ENCODE measurements at places on chromosomes 12 and 14. TPM values are rescaled to one million over a fixed set of nuclear protein-coding genes. Genes with fewer than 3 reads are reported as not detected.

The TAS2R8 gene
- not detected for total RNA-seq

DNA sequence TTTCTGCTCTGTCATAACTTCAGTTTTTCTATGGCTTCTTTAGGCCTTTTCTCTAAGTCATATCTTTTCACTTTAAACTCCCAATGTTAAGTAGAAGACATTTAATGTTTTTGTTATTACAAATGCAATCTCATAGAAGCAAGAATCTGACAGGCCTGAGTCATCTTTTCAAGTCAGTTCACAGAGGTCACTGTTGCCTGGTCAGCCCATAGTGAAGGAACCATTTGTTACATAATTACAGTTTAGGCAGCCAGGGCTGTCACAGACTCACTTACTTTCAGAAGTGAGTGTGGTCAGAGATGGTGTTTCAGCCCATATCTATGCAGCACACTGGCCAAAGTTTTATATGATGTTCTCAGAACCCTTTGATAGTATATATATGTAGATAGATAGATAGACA is 46.5 kb downstream of the CCER1 start:
- H3K36me3 ChIP-seq: no peaks in the 10 kb centered on the region
- no peaks in the 10 kb centered on the region for H3K4me1 ChIP-seq
- no peak for DNase-seq
- H3K27ac ChIP-seq: no peak overlapping the region
- H3K27me3 ChIP-seq: peaks cover 2% of the 10 kb centered on the region

DNA sequence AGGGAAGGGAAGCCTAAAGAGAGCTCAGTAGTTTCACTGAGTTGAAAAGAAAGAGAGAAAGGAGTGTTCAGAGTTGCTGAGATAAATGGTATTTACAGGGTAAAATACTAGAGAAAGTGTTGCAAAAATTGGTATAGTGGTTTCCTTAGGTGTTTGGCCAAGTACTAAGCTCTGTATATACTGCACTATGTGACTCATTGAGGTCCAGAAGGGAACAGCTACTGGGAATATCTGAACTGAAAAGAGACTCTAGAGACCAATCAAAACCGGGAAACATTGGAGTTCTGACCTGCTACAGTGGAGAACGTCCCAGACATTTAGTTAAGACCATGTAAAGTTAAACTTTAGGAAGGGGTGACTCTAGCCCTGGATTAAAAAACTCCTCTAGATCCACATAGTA is 42.7 kb upstream of the ALX1 start:
- no peaks in the 10 kb centered on the region for H3K4me1 ChIP-seq
- DNase-seq: no peak
- no peaks in the 10 kb centered on the region for H3K27me3 ChIP-seq
- no peak overlapping the region for H3K4me3 ChIP-seq
- no peaks in the 10 kb centered on the region for H3K36me3 ChIP-seq

The RHOJ gene
- not detected for total RNA-seq

GRCh38 chr14:53011053-53011462 is 60.2 kb upstream of the FERMT2 start:
- H3K4me3 ChIP-seq: no peak overlapping the region
- H3K36me3 ChIP-seq: no peaks in the 10 kb centered on the region
- no peak for DNase-seq

The LBHD2 gene
- total RNA-seq: not detected

The CLEC4E gene
- total RNA-seq: not detected

DNA sequence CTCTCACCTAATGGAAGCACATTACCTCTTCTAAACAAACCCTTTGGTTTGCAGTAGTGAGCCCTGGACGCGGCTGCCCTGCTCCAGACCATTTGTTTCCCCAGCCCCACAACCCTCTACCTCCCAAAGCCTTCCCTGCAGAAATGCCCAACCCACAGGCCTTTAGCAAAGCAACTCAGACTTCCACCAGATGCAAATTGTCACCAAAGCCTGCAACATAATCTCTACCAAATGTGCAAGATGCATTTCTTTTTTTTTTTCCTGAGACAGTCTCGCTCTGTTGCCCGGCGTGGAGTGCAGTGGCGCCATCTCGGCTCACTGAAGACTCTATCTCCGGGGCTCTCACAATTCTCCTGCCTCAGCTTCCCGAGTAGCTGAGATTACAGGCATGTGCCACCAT is 56.2 kb downstream of the VWF start:
- DNase-seq: no peak
- H3K4me3 ChIP-seq: no peak overlapping the region
- H3K36me3 ChIP-seq: no peaks in the 10 kb centered on the region
- H3K27ac ChIP-seq: no peak overlapping the region
- peaks cover 7% of the 10 kb centered on the region for H3K27me3 ChIP-seq

DNA sequence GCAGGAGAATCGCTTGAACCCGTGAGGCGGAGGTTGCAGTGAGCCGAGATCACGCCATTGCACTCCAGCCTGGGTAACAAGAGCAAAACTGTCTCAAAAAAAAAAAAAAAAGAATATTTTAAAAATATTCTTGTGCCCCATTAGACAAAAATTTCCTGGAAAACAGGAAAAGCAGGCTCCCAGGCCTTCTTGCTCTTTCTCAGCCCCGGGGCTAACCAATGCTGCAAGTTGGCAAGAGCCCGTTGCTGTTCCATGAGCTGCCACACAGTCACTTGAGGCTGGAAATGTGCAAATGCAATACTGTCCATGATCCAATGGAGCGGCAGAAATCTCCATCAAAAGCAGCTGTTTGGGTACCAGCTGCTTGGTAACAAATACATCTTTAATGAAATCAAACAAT is 994.7 kb downstream of the VRK1 start:
- H3K36me3 ChIP-seq: no peaks in the 10 kb centered on the region
- H3K27me3 ChIP-seq: peaks cover 2% of the 10 kb centered on the region
- H3K4me1 ChIP-seq: peaks cover 17% of the 10 kb centered on the region
- DNase-seq: no peak
- no peak overlapping the region for H3K4me3 ChIP-seq

- no peaks in the 10 kb centered on the region for H3K36me3 ChIP-seq
- H3K27ac ChIP-seq: no peak overlapping the region
- no peak for DNase-seq
- no peak overlapping the region for H3K4me3 ChIP-seq
Measured at GRCh38 chr12:98224584-98225221, 290.7 kb upstream of the TMPO start.

- no peak overlapping the region for H3K4me3 ChIP-seq
- H3K27ac ChIP-seq: no peak overlapping the region
- no peaks in the 10 kb centered on the region for H3K36me3 ChIP-seq
- no peaks in the 10 kb centered on the region for H3K27me3 ChIP-seq
- no peak for DNase-seq
Measured at GRCh38 chr12:116157845-116158267, 119.6 kb downstream of the MED13L start.

- no peak overlapping the region for H3K27ac ChIP-seq
- no peaks in the 10 kb centered on the region for H3K4me1 ChIP-seq
- H3K36me3 ChIP-seq: no peaks in the 10 kb centered on the region
- DNase-seq: no peak
- H3K4me3 ChIP-seq: no peak overlapping the region
Measured at GRCh38 chr14:29724991-29725390, 202.7 kb downstream of the PRKD1 start.

- H3K27ac ChIP-seq: no peak within 1 kb of the TSS
- no peaks in the 10 kb centered on the region for H3K36me3 ChIP-seq
- no peak for DNase-seq
- H3K4me1 ChIP-seq: peaks cover 8% of the 10 kb centered on the region
- H3K27me3 ChIP-seq: no peaks in the 10 kb centered on the region
Measured at GRCh38 chr12:52813885-52814709, at the start of gene KRT4. Gene KRT4, minus strand, starts transcription at chr12:52814116. Its CDS starts 58 bp downstream, at chr12:52814058.

DNA sequence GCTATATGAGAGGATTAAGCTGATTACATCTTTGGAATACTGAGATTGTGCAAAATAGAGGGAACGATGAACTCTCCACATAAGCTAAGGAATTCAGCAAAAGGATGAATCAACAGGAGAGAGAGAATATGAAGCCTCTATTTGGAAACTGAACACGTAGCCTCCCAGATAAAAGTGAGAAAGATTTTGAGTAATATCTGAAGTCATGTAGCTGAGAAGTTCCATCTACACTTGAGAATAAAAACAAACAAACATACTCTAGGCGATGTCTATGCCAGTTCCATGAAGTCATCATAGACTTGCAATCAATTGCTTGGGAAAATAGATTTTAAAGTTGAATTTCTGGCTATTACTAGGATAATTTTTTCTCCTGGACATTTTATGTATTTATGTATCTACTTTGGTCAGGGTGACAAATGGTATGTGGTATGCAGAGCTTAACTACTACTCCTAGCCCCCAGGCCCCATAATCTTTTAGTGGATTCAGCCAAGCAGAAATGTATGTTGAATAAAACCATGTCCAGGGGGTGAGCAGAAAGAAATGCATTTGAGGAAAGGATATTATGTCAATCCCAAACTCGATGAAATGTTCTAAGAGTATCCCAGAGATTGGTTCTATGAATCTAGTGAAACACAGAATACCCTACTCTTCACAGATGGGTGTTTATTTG is 627.4 kb downstream of the DIO2 start:
- no peaks in the 10 kb centered on the region for H3K36me3 ChIP-seq
- H3K27ac ChIP-seq: no peak overlapping the region
- no peaks in the 10 kb centered on the region for H3K27me3 ChIP-seq
- DNase-seq: no peak
- no peaks in the 10 kb centered on the region for H3K4me1 ChIP-seq
- no peak overlapping the region for H3K4me3 ChIP-seq

GRCh38 chr12:33223956-33224355 is 215.7 kb downstream of the SYT10 start:
- no peaks in the 10 kb centered on the region for H3K4me1 ChIP-seq
- no peak for DNase-seq
- no peaks in the 10 kb centered on the region for H3K27me3 ChIP-seq
- no peak overlapping the region for H3K4me3 ChIP-seq

- no peaks in the 10 kb centered on the region for H3K36me3 ChIP-seq
- no peaks in the 10 kb centered on the region for H3K27me3 ChIP-seq
- no peak overlapping the region for H3K27ac ChIP-seq
- DNase-seq: no peak
- H3K4me3 ChIP-seq: no peak overlapping the region
- no peaks in the 10 kb centered on the region for H3K4me1 ChIP-seq
Measured at GRCh38 chr12:103178366-103179080, 221.0 kb downstream of the ASCL1 start.

DNA sequence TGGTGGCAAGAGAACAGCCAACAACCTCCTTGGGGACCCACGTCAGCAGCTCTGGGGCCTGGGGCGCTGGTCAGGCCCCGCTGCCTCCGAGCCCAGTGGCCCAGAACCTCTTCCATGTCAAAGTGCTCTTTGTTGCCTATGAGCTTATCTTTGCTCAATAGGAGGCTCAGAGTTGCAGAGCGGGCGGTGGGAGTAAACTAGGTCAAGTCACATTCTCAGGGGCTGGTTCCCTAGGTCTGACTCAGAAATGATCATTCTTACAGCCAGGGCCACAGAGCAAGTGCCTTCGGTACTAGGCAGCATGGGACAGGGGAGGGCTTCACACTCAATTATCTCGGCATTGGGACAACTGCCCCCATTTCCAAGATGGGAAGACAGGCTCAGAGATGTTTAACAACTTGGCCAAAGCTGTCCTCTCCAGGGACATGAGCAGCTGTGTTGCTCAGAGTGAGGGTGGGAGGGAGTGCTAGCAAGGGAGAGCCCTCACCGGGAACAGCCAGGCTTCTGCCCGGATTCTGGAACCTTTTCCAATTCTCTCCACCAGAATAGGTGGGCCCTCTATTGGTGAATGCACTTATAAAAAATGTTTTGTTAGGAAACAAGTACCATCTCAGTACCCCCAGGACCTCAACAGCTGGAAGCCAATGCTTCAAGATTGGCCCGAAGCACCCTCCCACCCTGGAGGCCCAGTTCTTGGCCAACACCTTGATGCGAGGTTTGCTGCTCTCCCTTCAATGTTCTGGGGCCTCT is 11.9 kb downstream of the SLC25A29 start:
- no peaks in the 10 kb centered on the region for H3K36me3 ChIP-seq
- peak; percentile 6 for DNase-seq
- no peak overlapping the region for H3K27ac ChIP-seq
- no peaks in the 10 kb centered on the region for H3K4me1 ChIP-seq
- no peak overlapping the region for H3K4me3 ChIP-seq
- no peaks in the 10 kb centered on the region for H3K27me3 ChIP-seq

GRCh38 chr12:27573972-27574371 is 50.0 kb downstream of the PPFIBP1 start:
- H3K27me3 ChIP-seq: peaks cover under 1% of the 10 kb centered on the region
- H3K4me1 ChIP-seq: peaks cover 11% of the 10 kb centered on the region
- H3K27ac ChIP-seq: no peak overlapping the region
- H3K4me3 ChIP-seq: no peak overlapping the region
- H3K36me3 ChIP-seq: peaks cover 10% of the 10 kb centered on the region

The KLRC4 gene
- 38.4 TPM for total RNA-seq

- DNase-seq: no peak
- H3K36me3 ChIP-seq: no peaks in the 10 kb centered on the region
- no peak overlapping the region for H3K4me3 ChIP-seq
Measured at GRCh38 chr12:4855121-4855924, 54.4 kb upstream of the KCNA1 start.

DNA sequence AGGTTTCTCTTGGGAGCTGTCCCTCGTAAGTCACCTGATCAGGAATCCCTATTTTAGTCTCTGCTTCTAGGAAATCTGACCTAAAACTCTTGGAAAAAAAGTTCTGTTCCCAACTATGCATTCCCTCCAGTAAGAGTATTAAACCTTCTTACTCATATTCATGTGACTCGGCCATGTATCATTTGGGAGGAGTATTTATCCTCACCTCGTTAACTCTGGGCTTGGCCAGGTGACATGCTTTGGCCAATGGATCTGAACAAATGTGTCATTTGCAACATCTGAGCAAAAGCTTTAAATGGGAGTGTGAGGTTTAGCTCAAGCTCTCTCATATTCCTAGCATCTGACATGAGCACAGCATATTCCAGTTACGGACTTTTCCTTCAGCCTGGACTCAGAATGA is 226.8 kb downstream of the NUAK1 start:
- H3K27ac ChIP-seq: no peak overlapping the region
- no peaks in the 10 kb centered on the region for H3K36me3 ChIP-seq
- no peak overlapping the region for H3K4me3 ChIP-seq
- no peaks in the 10 kb centered on the region for H3K4me1 ChIP-seq
- DNase-seq: no peak
- H3K27me3 ChIP-seq: no peaks in the 10 kb centered on the region

The PPP1CC gene
- total RNA-seq: 160 TPM

The COCH gene
- total RNA-seq: 2.8 TPM

DNA sequence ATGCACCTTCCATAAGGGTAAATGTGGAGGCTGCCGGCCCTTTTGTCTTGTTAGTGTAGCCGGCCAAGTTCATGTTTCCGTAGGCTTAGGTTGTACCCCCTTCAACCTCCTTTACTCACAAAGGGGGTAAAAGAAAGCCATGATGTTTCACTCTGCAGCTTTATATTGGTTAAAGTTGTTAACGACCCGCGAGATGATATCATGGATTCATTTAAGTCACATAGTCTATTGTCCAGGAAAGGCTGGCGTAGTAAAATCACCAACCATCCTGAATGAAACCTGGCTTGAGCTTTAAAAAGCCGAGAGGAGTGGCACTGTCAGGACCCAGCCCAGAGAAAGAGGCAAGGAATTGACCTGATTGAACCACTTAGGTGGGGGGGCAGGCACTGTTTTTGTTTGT is 1.3 kb downstream of the UNG start:
- H3K4me1 ChIP-seq: peaks cover 17% of the 10 kb centered on the region
- peak overlapping the region; percentile 11 for H3K27ac ChIP-seq
- peaks cover 27% of the 10 kb centered on the region for H3K36me3 ChIP-seq
- peaks cover 1% of the 10 kb centered on the region for H3K27me3 ChIP-seq
- H3K4me3 ChIP-seq: peak overlapping the region; percentile 92
- DNase-seq: no peak

- H3K27me3 ChIP-seq: no peaks in the 10 kb centered on the region
- H3K4me3 ChIP-seq: no peak overlapping the region
- H3K36me3 ChIP-seq: no peaks in the 10 kb centered on the region
- H3K4me1 ChIP-seq: peaks cover 11% of the 10 kb centered on the region
- no peak overlapping the region for H3K27ac ChIP-seq
- DNase-seq: no peak
Measured at GRCh38 chr14:95057147-95057546, 100.2 kb downstream of the DICER1 start.

Measured in activated naive CD8-positive, alpha-beta T cell treated with anti-CD3 and anti-CD28 coated beads, Interleukin-2, amount 10 ng/mL, durations not matched to agents 7 days and 5 days (primary cell).